ENCODE measurements at places on chromosomes 13 and 19.

DNA sequence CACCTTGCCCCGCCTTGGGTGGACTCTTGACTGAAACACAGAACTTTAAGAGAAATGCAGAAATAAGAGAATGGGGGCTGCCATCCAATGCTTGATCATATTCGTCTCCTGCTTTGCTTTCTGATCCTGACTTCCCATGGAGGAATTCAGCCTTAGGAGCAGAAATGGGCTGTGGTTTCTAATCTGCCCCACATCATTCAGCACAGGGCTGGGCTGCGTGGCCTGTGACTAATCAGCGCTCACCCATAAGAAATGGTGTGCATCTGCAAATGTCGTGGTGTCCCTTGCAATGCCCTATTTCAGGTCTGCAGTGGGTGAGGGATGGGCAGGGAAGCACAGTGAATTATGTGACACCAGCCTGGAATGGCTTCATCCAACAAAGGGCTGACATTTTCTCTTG is 60.7 kb upstream of the URI1 start:
- no peak for DNase-seq

GRCh38 chr19:17294051-17294891 is 9.0 kb downstream of the ABHD8 start:
- no peak for DNase-seq

DNA sequence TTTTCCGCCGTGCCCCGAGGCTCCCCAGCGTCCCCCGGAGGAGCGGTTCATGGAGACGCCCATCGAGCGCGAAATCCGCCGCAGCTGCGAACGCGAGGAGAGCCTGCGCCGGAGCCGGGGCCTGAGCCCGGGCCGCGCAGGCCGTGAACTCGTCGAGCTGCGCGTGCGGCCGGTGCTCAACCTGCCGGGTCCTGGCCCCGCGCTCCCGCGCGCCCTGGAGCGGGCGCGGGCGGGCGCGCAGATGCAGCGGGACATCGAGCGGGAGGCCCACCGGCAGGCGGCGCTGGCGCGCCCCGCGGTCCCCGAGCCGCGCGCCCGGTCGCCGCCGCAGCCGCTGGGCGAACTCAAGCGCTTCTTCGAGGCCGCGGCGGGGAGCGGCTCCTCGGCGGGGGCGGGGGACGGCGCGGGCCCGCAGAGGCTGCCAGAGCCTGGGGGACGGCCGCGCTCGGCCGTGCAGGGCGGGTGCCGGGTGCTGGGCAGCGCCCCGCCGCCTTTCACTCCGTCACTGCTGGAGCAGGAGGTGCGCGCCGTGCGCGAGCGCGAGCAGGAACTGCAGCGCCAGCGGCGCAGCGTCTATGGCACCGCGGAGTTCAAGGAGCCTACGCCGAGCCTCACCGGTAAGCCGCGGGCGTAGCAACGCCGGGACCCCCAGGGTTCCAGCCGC is 807 bp downstream of the MISP3 start:
- DNase-seq = peak; percentile 39

DNA sequence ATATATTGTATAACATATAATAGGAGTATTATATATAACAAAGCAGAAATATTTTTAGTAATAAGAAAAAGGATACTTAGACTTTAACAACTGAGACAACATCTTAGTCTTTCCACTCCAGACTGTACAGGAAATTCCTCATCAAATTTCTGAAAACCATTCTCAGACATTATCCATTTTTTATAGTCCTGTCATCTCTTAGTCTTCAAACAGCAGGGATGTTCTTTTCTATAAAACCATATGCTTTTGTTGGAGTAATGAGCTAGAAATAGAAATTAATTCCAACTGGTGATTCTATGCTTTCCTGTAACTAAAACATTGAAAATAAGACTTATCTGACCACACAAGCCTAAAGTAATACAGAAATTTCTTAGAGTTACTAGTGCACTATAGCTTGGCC is 82.2 kb upstream of the CSNK1A1L start:
- DNase-seq = no peak

DNA sequence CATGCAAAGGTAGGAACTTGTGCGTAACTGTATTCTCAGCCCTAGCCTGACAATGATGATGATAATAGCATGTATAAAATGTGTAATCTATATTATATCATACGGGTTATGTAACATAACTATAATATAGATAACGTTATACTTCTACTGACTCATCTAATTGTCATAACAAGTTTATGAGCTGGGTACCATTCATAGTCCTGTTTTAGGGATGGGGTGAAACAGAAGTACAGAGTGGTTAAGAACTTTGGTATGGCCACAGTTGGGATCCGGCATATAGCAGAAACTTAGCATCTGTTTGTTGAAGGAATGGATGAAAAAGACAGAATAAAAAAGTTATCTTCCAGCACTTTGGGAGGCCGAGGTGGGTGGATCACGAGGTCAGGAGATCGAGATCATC is 5.2 kb downstream of the CTU1 start:
- no peak for DNase-seq

GRCh38 chr13:70366720-70367119 is 258.5 kb upstream of the KLHL1 start:
- DNase-seq = no peak

DNA sequence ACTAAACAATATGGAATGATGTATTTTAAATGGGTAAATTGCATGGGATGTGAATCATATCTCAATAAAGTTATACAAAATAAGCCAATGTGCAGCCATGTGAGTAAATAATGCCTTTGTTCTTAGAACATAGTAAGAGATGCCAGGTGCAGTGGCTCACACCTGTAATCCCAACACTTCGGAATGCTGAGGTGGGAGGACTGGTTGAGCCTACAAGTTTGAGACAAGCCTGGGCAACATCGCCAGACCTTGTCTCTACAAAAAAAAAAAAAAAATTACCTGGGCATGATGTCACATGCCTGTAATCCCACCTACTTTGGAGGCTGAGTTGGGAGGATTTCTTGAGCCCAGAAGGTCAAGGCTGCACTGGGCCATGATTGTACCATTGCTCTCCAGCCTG is 230.7 kb downstream of the RFC3 start:
- no peak for DNase-seq

DNA sequence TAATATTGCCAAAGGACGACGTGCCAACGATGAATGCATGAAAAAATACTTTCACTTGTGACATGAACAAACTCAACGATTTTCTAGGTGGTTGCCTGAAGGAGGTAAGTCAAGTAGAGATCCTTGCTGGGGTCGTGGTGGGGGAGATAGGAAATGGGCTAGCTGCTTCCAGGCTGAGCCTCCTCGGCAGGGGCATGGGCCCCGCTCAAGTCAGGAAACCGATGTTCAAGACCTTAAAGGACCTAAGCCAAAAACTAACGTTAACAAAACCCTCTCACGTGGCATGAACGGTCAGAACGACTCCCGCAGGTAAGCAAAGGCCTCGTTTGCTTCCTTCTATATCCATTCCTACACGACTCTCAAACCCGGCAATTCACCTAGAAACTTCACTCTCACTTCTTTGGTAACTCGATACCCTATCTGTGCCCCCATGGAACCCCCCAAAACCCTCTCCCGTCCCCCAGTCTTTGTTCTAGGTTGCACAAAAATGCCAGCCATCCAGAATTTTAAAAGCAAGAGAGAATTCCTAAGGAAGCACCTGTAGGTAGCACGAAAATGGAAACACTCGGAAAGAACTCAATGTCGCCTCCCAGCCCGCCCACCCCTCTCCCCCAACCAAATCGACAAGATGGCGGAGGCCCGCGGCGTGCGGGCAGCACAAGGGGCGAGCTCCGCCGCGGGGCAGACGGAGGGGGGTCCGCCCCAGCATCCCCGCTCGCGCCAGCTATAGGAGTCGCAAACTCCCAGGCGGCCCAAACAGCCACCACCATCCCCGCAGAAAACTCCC is 13.6 kb downstream of the ACP4 start:
- no peak for DNase-seq

DNA sequence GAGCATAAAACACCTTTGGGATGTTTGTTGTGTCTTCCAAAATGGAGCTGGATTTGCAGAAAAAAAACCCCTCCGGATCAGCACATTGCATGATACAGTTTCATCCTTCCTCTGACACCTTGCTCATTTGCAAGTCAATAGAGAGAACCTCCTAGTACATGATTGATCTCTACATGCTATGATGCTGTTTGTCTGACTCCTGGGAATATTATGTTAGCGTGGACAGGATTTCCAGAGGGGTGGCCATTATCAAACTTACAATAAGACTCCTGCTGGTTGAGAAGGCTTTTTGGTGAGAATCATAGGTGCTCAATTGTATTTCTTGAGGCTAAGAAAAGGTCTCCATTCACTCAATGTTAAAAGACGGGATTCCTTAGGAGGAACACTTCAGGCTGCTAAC is 75.9 kb upstream of the SCEL start:
- no peak for DNase-seq

DNA sequence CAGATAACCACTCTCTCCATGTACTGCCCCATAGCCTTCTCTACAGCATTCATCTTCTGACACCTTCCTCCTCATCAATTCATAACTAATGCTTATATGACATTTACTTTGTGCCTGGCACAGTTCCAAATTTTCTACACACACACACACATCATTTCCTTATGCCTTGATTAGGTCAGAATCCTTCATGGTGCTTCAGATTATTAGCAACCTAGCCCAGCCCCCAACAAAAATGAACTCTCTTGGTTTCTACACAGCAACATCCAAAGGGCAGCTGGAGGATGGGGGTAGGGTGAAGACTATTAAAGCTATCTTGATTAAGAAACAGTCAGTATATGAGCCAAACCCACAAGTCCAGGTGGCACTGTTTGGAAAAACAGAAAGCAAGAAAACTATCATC is 3.7 kb downstream of the RUBCNL start:
- DNase-seq = no peak

DNA sequence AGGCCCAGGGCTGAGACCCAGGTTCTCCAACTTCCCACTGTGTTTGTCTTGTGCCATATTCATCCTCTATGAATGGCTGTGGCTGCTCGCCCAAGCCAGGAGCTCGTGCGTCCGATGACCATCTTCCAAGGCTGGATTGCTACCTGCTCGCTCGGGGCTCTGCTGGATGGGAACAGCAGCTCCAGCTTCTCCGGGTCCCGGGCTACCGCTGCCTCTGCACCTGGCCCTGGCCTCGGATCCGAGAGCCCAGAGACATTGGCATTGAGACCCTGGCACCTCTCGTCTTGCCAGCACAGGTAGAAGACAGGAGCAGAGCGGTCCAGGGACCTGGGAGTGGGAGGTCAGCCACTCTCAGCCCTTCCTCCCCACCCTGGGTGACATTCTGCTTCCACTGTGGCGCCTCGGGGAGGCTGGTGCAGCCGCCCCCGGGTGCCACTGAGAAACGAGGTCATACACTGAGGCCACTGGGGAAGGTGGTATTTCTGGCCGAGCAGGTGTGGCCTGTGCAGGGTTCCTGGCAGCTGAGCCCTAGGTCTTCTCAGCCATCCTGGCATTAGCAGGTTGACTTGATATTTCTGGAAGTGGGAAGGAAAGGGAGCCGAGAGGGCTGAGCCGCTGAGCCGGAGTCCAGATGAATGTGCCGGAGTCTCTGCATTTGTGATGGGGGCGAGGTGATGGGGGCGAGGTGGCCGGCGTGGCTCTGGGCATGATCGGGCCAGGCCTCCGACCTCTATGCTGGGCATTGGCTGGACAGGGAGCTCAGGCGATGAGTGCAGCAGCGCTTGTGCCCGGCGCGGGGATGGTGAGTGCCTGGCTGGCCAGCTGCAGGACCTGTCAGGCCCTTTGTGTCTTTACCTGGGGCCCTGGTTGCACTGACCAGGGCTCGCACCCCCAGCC is 18.6 kb downstream of the NDUFB7 start:
- DNase-seq = no peak

DNA sequence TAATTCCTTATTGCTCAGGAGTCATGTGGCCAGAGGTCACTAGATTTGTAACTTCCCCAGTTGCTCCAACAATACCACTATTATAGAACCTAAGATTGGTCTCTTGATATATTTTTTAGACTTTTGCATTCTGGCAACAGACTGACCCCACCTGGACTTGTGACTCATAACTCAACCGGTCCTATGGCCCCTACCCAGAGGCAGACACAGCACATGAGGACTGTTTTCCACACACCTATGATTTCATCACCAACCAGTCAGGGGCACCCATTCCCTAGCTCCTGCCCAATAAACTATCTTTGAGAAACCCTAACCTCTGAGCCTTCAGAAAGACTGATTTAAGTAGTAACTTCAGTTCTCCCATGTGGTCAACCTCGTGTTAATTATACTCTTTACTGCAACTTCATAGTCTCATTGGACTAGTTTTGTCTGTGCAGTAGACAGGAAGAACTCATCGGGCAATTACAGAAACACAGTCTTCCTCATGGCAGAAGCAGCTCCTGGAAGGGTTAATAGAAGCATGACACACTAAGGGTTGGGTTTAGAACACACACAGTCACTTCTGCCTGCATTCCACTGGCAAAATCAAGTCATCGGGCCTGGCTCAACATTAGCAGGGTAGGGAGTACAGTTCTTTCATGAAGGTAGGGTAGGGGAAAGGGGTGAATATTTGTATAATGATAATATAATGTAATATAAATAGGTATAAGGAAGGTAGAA is 251.8 kb downstream of the UQCRFS1 start:
- no peak for DNase-seq

GRCh38 chr19:338421-338820 is 6.2 kb downstream of the MIER2 start:
- DNase-seq = no peak

- no peak for DNase-seq
Measured at GRCh38 chr19:49182848-49183375, 25.3 kb downstream of the TRPM4 start.

GRCh38 chr13:90336507-90336906 is 1011.0 kb upstream of the MIR17HG start:
- no peak for DNase-seq

- no peak for DNase-seq
Measured at GRCh38 chr13:111385183-111385857, 64.9 kb downstream of the TEX29 start.

GRCh38 chr19:9863759-9864158 is 28.6 kb downstream of the PIN1 start:
- DNase-seq = no peak

- no peak for DNase-seq
Measured at GRCh38 chr19:34493038-34493648, 11.6 kb downstream of the WTIP start.

DNA sequence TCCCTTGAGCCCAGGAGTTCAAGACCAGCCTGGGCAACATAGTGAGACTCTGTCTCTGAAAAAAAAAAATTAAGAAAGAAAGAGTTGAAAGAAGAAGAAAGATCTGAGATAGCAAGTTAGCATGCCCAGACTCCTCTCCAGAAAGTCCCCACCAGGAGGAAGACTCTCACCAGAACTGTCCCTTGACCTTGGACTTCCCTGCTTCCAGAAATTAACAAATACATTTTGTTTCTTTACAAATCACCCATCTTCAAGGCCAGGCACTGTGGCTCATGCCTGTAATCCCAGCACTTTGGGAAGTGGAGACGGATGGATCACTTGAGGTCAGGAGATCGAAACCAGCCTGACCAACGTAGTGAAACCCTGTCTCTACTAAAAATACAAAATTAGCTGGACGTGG is 44.3 kb upstream of the KLF2 start:
- no peak for DNase-seq

- DNase-seq = peak; percentile 48
Measured at GRCh38 chr19:40221858-40222619, 3.9 kb upstream of the TTC9B start.

- DNase-seq = peak; percentile 23
Measured at GRCh38 chr13:21673789-21674489, 3.1 kb downstream of the FGF9 start.

Data from stimulated activated CD8-positive, alpha-beta memory T cell treated with anti-CD3 and anti-CD28 coated beads, Interleukin-15, amount 100 ng/mL, for 4 hours (primary cell).